ENCODE measurements at places on chromosomes 11 and 22.

GRCh38 chr11:1307163-1307870 lies 2.1 kb downstream of the TOLLIP start:
- DNase-seq = peak; percentile 64

DNA sequence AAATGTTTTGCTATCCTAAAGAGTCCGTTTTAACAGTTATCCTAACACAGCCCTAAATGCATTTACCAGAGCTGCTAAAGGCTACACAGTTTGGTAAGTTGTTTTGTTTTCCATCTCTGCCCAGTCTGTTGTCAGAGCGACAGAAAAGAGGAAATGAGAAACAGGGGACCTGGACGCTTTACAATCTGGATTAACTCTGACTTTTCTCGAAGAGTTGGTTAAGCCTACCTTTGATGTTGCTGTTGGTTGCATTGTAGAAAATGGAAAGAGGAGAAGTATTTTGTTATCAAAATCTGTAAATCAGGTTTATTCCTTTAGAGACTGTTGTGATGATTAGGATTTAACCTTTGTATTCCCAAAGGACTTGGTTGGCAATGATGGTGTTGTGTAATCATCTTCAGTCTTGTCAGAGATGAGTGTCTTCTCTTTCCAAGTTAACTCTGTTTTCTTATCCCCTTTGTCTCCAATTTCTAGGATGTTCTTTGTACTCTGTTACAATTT lies 481 bp downstream of the ANGPTL5 start:
- DNase-seq = peak; percentile 52

GRCh38 chr11:2789791-2790567 lies 90.2 kb upstream of the KCNQ1OT1 start:
- no peak for DNase-seq

- peak; percentile 42 for DNase-seq
These were observed 19.9 kb upstream of the MUC5B start for GRCh38 chr11:1202776-1203504.

GRCh38 chr11:44607987-44608386 lies 42.5 kb downstream of the CD82 start:
- DNase-seq = no peak

DNA sequence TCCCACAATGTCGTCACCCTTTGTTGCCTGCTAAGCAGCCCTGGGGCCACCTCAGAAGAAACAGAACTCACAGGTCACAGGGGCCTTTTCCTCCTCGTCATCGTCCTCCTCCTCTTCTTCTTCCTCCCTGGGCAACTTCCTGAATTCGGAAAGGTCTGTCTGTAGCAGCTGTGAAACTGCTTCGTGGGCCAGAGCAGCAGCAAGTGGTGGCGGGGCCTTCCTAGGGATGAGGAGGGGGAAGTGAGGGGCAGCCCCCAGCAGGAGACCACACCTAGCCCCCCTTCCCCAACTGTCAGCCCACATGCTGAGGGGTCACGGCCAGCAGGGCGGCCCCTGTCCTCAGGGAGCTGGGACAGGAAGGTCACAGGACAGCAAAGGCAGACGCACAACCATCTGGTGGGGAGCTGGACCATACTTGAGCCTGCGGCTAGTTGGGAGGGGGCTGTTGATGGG lies 13.2 kb downstream of the PPM1F start:
- DNase-seq = peak; percentile 85

- DNase-seq = no peak
These were observed 7.6 kb upstream of the CTR9 start for GRCh38 chr11:10743354-10744000.

DNA sequence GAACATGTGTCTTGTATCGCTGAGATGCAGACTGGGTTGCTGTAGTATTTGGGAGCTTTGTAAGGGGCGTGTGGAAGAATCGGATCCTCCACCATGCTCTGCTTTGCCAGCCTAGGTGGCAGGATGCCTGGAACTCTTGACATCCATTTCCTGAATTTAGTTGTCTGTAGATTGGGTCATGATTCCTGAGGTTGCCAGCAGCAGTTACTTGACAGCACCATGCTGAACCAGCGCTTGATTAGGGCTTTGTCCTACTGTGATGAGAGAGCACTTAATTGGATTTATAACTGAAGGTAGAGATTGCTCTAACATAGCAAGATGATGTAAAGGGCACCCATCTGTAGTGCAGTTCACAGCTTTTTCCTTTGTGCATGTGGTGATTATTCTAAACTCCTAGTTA lies 75.6 kb upstream of the HORMAD2 start:
- no peak for DNase-seq

Data from inflammatory macrophage treated with lipopolysaccharide for 4 hours (primary cell).